ENCODE measurements at places on chromosomes 13 and 19.

GRCh38 chr19:38019396-38019724, 112.4 kb downstream of the SIPA1L3 start:
- DNase-seq, result no peak

GRCh38 chr19:7355151-7355820, 6.5 kb downstream of the ARHGEF18 start:
- no peak for DNase-seq

DNA sequence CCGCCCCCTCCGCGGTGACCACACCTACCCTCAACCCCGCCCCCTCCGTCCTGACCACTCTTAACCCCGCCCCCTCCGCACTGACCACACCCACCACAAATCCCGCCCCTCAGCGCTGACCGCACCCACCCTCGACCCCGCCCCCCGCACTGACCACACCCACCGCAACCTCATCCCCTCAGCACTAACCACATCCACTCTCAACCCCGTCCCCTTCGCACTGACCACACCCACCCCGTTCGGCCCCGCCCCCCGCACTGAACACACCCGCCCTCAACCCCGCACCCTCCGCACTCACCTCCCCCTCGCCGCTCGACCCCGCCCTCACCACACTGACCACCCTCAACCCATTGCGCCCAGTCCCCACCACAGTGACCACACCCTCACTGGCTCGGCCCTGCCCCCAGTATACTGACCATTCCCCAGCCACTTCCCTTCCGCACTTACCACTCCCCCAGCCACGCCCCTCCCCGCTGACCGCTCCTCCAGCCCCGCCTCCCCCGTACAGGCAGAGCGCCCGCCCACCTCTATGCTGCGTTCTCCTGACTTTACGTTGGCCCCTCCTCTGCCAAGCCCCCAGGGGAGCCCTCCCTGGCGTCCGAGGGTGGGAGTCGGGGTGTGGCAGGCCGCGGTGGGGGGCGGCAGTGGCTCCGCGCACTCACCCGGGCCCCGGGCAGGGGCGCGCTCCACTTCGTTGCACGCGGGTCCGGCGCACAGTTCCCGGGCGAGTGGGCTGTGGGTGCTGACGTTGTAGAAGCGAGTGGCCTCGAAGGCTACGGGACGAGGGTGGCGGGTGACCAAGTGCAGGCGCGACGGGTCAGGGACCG, 8.4 kb downstream of the F2RL3 start:
- DNase-seq, result peak; percentile 96

- DNase-seq, result no peak
Observed at GRCh38 chr13:104980586-104980985, 1554.9 kb downstream of the EFNB2 start.

DNA sequence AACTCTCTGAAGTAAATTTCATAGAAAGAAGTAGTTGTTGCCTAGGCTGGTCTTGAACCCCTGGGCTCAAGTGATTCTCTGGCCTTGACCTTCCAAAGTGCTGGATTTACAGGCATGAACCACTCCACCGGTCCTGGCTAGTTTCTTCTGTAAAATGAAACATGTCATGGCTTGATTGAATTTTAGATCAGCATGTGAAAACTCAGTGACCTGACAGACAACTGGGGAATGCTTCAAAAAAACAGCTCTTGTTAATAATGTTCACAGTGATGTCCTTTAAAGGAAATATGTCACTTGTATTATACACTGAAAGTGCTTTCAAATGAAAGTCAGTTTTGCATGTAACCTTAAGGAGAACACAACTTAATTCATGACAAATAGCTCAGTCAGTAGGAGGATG, 118.2 kb downstream of the KLF5 start:
- DNase-seq, result no peak

- no peak for DNase-seq
Observed at GRCh38 chr13:30123575-30123974, 183.8 kb downstream of the KATNAL1 start.

DNA sequence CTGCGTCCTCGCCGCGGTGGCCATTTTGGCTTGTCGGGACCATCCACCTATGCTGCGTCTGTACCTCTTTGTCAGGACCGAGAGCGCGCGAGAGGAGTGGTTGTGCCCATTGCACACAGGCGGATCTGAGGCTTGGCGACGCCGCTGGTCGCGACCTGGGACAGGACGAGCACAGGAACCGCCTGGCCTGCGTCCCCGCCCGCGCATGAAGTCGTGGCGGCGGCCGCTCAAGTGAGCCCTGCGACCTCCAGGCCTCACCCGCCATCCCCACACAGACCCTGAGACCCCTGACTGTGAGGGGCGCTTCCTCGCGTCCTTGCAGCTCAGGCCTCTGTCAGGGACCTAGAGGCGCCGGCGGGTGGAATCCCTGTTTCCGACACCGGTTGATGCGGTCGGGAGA, 16.8 kb downstream of the ZNF586 start:
- no peak for DNase-seq

GRCh38 chr13:65054277-65054676, 2175.9 kb downstream of the PCDH9 start:
- DNase-seq, result no peak

DNA sequence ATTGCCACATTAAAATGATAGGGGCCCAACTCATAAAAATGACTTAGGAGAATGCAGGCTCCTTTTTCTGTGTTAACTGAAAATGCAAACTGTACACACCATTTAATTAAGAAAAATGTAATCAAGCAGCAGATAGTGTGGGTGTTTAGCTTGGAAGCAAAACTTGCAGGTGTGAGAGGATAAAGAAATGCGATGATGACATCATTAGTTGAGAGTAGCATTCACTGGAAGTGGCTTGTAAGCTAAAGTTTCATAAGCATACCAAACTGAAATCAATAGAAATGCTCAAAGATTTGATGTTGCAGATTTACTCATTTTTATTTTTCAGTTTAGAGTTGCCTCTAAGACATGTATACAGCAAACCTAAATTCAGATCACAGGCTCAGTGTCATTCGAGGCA, 86.6 kb downstream of the PRR20E start:
- DNase-seq, result no peak

- DNase-seq, result no peak
Observed at GRCh38 chr19:40590464-40591265, 10.5 kb upstream of the LTBP4 start.

DNA sequence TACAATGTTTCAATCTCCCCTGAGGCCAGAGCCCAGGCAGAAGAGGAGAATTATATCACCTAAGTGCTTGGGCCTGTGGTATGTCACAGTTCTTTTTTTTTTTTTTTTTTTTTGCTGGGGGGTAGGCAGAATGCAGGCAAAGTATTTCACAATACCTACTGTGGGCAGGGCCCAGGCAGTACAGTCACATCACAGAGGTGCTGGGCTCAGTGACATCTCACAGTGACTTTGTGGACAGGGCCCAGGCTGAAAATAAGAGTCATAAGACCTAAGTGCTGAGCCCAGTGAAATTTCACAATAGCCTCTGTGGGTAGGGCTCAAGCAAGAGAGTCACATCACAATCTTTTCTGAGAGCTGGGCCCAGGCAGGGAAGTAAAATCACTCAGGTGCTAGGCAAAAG, 15.9 kb upstream of the ZNF208 start:
- DNase-seq, result no peak

DNA sequence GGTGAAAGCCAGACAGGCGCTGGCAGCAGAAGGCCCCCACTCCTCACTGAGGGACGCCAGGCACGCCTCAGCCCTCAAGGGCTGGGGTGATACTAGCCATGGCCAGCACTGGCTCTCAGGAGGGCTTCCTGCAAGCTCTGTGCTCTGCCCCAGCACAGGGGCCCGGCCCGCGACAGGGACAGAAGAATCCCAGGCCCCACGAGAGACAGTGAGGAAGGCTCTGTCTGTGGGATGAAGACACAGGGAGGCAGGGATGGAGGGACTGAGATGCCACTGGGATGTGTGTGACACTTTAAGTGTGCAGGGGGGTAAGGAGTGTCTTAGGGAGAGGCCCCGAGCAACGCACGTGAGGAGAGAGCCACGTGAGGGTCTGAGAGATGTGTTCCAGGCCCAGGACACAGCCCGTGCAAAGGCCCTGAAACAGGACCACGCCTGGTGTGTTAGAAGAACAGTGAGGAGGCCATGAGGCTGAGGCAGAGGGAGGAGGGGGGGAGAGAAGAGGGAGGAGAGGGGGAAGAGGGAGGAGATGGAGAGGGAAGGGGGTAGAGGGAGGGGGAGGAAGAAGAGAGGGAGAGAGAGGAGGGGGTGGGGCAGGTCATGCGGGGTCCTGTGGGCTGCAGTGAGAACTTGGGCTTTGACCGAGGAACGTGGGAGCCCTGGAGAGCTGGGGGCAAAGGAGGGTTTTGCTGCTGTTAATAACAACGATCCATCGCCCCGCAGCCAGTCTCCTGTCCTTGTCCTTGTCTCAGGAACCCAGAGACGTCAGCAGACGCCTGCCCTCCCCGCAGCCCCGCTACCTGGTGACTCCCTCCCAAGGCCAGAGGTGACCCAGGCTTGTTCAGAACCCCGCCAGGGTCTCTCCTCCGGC, 7.2 kb downstream of the RPL36 start:
- no peak for DNase-seq

Measured in tibial artery (tissue), 4 donors.